Tongue (tissue), 3 donors: ENCODE measurements at places on chromosomes 2 and 18. TPM values are rescaled to one million over a fixed set of nuclear protein-coding genes. Genes with fewer than 3 reads are reported as not detected.
A peak's percentile ranks its signal among the peaks of the same experiment; 100 is the strongest.

DNA sequence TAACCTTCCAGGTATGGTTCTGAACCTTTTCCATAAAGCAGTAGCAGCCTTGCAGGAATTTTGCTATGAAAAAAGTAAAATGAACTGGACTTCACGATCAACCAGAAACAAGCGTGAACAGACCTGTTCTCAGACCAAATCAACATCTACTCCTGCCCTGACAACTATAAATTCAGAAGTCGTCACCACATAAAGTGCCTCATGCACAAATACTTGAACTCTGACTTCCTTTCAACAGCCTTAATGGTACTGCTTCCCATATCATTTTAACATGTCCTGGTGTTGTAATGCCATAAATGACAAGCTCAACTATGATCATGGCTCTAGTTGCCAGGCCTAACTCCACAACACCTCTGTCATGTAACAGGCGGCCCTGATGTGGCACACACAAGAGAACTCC lies 262.4 kb downstream of the MTX2 start:
- DNase-seq, result no peak

PECR gene
- 9.1 TPM for total RNA-seq

FAM237A gene
- total RNA-seq, result not detected

- no peak for DNase-seq
Measured at GRCh38 chr2:215888680-215889079, 124.7 kb downstream of the MREG start.

PROM2 gene
- total RNA-seq, result 12.6 TPM

SF3B1 gene
- total RNA-seq, result 314 TPM

- DNase-seq, result no peak
Measured at GRCh38 chr18:24114924-24115549, 23.8 kb upstream of the CABYR start.

- no peak for DNase-seq
Measured at GRCh38 chr2:42935692-42936671, 143.6 kb upstream of the HAAO start.

GRCh38 chr2:11866358-11867335 lies 120.2 kb downstream of the LPIN1 start:
- DNase-seq, result no peak

GRCh38 chr2:239267288-239267951 lies 133.4 kb downstream of the HDAC4 start:
- peak; percentile 73 for DNase-seq

DNA sequence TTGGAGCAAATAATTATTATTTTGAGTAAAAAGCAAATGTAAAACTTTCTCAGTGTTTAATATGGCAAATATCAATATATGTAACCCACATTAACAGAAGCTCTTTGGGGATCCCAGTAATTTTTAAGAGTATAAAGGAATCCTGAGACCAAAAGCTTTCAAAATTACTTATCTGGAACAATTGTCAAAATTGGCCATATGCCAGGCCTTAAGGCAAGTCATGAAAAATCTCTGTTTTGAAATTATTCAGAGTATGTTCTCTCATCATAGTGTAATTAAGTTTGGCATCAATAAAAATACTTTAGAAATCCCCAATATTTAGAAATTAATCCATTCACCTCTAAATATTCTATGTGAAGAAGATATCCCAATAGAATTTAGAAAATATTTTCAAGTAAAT lies 225.3 kb upstream of the ARL4C start:
- DNase-seq, result no peak

GRCh38 chr2:193518041-193518817 lies 1323.5 kb upstream of the TMEFF2 start:
- DNase-seq, result no peak

GLB1L gene
- 5.2 TPM for total RNA-seq

GRCh38 chr18:45920367-45920766 lies 46.8 kb downstream of the EPG5 start:
- DNase-seq, result peak; percentile 45

GRCh38 chr2:240872317-240873097 lies 3.9 kb downstream of the AGXT start:
- DNase-seq, result no peak

GRCh38 chr2:125185691-125186270 lies 1160.7 kb downstream of the CNTNAP5 start:
- no peak for DNase-seq

- no peak for DNase-seq
Measured at GRCh38 chr2:240460253-240460711, 24.8 kb downstream of the GPC1 start.

RAB10 gene
- total RNA-seq, result 96.6 TPM

DNA sequence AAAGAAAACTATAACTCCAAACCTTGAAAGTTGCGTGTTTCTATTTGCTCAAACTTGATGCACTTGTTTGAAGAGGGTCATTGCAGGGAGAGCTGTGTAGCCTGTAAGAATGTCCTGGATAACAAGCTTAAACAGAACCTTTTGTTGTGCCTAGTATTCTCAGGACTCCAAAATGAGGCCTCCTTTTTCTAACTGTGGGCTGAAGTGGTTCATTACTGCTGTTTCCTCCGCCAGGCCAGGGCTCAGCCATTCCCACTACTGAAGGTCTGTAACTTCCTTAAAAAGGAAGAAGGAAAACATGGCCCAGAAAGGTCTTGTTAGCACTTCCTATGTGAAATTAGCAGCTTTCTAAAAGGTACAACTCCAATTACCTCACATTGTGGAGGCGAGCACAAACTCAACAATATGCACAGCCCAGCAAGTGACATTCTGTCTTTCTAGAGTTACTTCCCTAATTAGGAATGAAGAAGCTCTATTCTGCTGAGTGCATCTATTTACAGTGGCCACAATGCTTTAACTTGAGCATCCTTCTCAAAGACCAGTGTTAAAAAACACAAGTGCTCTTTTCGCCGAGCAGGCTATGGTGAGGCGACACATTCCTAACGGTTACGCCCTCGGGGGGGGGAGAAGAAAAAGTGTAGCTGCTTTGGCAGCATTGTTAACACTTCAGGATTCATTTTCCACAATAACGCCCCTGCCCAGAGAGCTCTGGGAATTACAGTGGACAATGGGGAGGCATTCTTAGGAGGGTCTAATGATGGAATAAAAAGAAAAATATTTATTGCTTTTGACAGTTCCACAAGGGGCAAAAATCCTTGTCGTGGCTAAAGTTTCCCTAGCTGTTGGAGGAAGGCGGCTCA lies 136.9 kb upstream of the SIX3 start:
- no peak for DNase-seq

DNA sequence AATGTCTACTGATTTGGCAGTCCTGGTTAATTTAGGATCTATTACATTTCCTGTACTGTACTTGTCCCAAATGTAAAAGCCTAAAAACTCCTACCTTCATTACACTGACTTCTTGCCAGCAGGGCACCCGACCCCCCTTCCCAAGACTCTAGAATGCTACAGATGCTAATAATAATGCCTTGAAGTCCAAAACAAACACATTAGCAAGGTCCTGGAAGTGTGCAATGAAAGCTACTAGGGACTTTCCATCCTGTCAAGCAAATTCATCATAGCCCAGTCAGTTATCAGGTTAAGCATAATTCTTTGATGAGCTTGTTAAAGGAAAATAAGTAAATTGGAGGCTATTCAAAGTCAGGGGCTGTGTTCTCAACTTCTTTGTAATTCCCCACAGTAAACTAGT lies 115.3 kb upstream of the RBBP8 start:
- DNase-seq, result peak; percentile 19

FSHR gene
- not detected for total RNA-seq

DNA sequence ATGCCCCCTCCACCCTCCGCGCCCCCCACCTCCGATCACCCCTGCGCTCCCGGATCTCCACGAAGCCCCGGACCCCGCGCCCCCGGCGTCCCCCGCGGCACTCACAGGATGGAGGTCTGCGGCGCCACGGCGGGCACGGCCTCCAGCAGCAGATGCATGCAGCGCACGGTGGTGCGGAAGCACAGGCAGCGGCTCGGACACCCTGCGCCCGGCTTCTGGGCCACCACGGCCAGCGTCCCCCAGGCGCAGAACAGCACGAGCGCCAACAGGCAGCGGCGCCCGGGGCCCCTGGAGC lies 217 bp downstream of the PXDN start:
- DNase-seq, result no peak

GRCh38 chr2:170873035-170873692 lies 55.9 kb upstream of the GORASP2 start:
- peak; percentile 86 for DNase-seq

GPR75 gene
- 0.92 TPM for total RNA-seq

NOL4 gene
- total RNA-seq, result 0.82 TPM

- no peak for DNase-seq
Measured at GRCh38 chr2:131148426-131148825, 43.3 kb downstream of the PLEKHB2 start.

- no peak for DNase-seq
Measured at GRCh38 chr2:238106339-238106697, 6.2 kb downstream of the ESPNL start.

- DNase-seq, result no peak
Measured at GRCh38 chr2:134549104-134549503, 169.7 kb downstream of the TMEM163 start.

INPP1 gene
- total RNA-seq, result 16.7 TPM

DNA sequence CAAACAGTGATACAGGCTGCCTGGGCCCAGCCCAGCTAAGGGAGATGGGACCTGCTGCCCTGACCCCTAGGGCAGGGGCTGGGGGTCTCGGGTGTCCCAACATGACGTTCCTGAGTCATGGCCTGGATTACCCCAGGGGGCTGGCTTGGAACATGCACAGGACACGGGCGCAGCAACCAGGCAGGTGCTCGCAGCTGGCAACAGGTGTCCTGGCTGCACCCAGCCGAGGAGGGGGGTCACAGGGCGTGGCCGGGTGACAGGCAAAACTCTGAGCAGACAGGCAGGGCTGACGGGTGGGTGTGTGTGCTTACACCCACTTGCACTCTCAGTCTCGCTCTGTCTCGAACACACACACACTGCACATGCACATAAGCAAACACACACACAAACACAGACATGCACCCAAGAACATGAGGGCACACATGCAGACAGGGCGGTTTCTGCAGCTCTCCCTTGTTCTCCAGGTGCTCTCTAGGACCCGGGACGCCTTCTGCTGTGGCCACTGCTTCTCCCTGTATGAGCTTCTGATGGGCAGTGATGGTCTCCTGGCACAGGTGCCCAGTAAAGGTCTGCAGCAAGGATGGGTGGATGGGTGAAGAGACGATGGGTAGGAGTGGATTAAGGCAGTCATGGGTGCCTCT lies 33.7 kb upstream of the TAF1B start:
- no peak for DNase-seq

- DNase-seq, result peak; percentile 92
Measured at GRCh38 chr2:25951071-25951547, 31.2 kb downstream of the KIF3C start.

TBC1D8 gene
- total RNA-seq, result 32.4 TPM

- DNase-seq, result no peak
Measured at GRCh38 chr2:387980-388421, 100.1 kb upstream of the ALKAL2 start.

- no peak for DNase-seq
Measured at GRCh38 chr2:184920451-184920965, 322.2 kb downstream of the ZNF804A start.

PPIG gene
- total RNA-seq, result 46.1 TPM

- DNase-seq, result peak; percentile 21
Measured at GRCh38 chr2:207505171-207505570, 24.6 kb upstream of the CREB1 start.

DNA sequence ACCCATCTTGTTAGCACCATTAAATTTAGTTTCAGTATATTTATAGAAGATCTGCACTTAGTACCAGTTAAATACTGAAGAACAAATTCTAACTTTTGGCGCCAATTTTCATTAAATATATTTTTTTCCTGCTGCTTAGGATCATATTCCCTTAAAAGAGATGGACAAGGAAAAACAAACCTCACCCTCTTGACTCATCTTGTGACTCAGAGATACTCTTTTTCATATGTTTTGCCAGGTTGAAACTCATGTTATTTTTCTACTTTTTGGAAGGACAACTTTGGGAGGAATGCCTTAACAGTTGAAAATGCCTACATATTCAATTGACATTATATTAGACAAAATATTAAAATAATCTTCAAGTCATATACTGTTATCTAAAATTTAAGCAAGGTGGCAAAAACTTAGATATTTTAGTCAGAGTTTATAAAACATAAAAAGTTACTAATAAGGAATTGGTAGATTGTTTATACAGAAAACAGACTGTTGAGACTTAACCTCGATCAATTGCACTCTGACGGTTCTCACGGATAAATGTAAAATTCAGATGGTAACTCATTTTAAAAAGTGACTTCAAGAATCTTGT lies 36.2 kb downstream of the PNO1 start:
- no peak for DNase-seq

SERPINB2 gene
- total RNA-seq, result 9.7 TPM

SP5 gene
- total RNA-seq, result 4.5 TPM

GRCh38 chr2:193103064-193103463 lies 908.3 kb upstream of the TMEFF2 start:
- no peak for DNase-seq

DGUOK gene
- total RNA-seq, result 23.5 TPM

DNA sequence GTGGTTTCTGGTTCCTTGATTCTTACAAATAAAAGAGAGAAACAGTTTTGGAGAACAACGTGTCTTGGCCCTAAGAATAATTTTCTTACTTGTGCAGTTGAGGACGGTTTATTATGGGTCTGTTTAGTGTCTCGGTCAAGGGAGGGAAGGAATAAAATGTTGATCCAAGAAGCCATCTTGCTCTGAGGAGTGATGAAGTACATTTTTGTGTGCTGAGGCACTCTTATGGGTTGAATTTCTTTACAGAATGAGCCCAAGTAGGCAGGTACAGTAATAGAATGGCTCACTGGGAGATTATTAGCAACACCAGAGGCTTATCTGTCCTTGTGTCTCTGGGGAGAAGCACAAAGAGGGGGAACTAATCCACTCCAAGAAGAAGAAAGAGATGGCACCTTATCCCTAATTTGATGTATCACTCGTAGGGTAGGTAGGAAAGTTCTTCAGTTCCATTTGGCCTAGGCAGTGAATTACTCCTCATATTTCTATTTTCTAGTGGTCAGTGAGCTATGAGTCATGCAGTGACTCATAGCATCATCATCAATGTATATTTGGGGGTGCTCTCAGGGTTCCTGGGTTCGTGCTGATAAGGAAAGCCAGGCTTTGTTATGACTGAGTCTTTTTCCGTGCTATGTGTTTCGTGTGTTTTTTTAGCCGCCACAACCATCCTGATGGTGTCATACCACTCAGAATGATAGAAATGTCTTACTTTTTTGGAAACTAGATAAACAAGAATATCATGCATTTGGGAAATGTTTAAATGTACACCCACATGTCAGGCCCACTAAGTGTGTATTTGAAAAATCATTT lies 250.1 kb upstream of the CTAGE1 start:
- DNase-seq, result peak; percentile 12

DNA sequence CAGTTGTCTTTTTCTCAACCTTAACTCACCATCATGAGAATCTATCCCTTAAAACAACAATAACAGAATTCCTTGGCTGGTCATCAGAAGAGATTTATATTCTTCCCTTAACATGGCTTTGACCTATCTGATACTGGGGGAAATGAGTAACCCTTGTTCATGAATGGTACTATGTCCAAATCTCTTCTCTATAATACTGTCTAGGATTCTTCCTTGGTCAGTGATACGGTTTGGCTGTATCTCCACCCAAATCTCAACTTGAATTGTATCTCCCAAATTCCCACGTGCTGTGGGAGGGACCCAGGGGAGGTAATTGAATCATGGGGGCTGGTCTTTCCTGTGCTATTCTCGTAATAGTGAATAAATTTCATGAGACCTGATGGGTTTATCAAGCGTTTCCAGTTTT lies 282.0 kb upstream of the SIX2 start:
- DNase-seq, result no peak

DNA sequence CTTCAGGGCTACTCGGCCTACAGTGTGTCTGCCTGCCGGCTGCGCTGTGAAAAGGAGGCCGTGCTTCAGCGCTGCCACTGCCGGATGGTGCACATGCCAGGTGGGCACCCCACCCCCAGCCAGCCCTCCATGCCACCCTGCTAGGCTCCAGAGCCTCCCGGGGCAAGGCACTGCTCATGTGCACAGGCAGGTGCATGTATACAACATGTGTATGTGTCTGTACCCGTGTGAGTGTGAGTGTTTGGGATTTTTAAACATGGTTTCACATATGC lies 11.3 kb downstream of the CHPF start:
- DNase-seq, result no peak
